ENCODE measurements at places on chromosomes 12 and 14.

DNA sequence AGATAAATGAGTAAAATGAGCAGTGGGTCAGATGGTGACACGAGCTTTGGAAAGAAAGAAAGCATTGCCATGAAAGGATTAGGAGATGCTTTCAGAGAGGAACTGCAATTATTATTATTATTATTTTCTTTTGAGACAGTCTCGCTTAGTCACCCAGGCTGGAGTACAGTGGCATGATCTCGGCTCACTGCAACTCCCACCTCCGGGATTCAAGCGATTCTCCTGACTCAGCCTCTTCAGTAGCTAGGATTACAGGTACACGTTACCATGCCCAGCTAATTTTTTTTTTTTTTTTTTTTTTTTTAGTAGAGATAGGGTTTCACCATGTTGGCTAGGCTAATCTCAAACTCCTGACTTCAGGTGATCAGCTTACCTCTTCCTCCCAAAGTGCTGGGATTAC is 77.4 kb downstream of the ST8SIA1 start:
- no peaks in the 10 kb centered on the region for H3K27me3 ChIP-seq
- H3K4me3 ChIP-seq = no peak overlapping the region
- no peak overlapping the region for H3K27ac ChIP-seq
- DNase-seq = no peak
- H3K36me3 ChIP-seq = peaks cover 4% of the 10 kb centered on the region

DNA sequence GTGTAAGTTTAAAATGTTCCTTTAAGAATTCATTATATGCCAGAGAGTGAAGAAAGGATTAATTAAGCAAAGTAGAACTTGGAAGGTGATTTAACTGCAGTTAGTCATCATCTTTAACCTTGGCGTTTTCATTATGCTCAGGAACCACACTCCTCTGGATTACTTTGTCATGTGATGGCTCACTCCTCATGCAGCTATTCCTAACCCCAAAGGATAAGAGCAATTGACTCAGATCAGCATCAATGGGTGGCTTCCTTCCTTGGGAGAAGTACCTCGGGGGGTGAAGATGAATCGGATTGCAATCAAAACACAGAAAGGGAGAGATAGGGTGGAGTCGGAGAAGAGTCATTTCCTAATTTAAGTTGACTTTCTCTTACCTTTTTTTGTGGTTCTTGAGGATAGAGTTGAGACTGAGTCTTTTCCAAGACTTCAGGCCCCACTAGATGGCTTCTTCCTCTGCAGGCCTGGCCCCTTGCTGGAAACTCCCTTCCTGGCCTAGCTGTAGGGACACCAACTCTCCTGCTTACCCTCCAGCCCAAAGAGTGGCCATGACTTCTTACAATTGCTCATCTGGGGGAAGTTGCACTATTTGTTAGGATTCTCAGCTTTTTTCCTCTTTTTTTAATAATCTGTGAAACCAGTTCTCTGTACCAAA is 238.6 kb upstream of the DDHD1 start:
- no peak for DNase-seq
- H3K36me3 ChIP-seq = no peaks in the 10 kb centered on the region
- no peaks in the 10 kb centered on the region for H3K4me1 ChIP-seq
- no peak overlapping the region for H3K4me3 ChIP-seq
- no peak overlapping the region for H3K27ac ChIP-seq
- no peaks in the 10 kb centered on the region for H3K27me3 ChIP-seq

GRCh38 chr14:106625186-106625585 is 1098.8 kb downstream of the TMEM121 start:
- H3K27me3 ChIP-seq = no peaks in the 10 kb centered on the region
- no peak for DNase-seq
- no peak overlapping the region for H3K27ac ChIP-seq
- no peaks in the 10 kb centered on the region for H3K36me3 ChIP-seq

- H3K4me1 ChIP-seq = peaks cover 23% of the 10 kb centered on the region
- H3K36me3 ChIP-seq = no peaks in the 10 kb centered on the region
- no peak within 1 kb of the TSS for H3K27ac ChIP-seq
- DNase-seq = no peak
- H3K4me3 ChIP-seq = no peak within 1 kb of the TSS
These were observed at the start of gene JPH4 for GRCh38 chr14:23578560-23579310. Gene JPH4 (minus strand): TSS chr14:23578790. CDS start chr14:23577453, 1,337 bp downstream.

DNA sequence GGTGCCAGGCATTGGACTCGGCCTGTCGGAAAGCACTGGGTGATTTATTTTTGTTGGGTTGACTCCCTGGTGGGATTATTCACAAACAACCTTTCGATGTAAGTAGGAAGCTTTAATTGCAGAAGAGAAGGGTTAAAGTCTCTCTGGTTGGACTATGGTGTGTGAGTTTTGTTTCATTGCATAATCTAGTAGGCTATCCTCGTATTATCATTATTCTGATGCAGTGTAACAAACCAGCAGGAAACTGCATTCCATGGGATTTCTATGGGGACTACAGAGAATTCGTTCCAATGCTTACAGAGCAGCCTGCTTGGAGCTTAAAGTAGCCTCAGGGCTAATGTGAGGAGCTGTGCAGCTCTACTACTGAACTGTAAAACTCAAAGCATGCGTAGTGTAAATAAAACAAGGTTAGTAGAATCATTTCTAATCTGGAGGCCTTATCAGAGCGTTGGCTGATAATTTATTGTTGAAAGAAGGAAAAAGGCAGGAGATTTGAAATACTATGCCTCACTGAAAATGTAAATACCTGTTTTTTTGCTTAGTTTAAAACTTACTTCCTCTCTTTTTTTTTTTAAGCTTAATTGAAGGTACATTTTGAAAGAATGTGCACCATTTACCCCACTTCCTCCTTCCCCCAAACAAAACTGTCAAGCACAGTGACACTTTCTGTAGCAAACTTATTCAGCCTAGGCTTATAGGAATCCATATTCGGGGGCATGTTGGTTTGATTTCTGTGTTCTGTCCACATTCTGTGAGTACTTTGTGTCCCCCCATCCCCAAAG is 226.7 kb downstream of the NPAS3 start:
- H3K36me3 ChIP-seq = no peaks in the 10 kb centered on the region
- no peak for DNase-seq
- no peaks in the 10 kb centered on the region for H3K4me1 ChIP-seq

DNA sequence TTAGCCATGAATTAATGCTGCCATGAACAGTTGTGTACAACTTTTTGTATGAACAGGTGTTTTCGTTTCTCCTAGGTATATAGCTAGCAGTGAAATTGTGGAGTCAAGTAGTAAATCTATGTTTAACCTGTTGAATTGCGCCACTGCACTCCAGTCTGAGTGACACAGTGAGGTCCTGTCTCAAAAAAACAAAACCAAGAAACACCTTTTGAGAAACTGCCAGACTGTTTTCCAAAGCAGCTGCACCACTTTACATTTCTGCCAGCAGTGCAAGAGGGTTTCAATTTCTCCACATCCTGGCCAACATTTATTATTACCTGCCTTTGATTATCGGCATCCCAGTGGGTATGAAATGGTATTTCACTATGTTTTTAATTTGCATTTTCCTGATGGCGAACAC is 3.3 kb upstream of the PLEKHG3 start:
- no peak overlapping the region for H3K27ac ChIP-seq
- H3K4me3 ChIP-seq = no peak overlapping the region

DNA sequence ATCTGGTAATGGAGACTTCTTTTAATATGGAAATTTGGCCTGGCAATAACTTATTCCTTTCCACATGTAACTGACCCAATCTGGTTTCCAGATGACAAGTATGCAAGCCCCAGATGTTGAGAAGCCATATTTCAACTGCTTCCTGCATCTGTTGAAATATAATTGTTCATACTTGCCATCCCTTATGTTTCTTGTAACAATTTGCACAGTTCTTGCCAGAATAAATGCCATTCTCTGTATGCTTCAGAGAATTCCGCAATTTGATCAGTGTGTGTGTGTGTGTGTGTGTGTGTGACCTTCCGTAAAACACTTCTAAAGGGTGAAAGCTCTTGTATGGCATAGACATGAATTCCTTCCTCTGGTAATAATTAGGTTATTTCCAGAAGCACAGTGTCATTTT is 1.8 kb upstream of the CLEC2A start:
- no peaks in the 10 kb centered on the region for H3K36me3 ChIP-seq
- no peaks in the 10 kb centered on the region for H3K4me1 ChIP-seq
- no peaks in the 10 kb centered on the region for H3K27me3 ChIP-seq
- no peak for DNase-seq
- no peak overlapping the region for H3K27ac ChIP-seq

- H3K27ac ChIP-seq = no peak overlapping the region
- DNase-seq = no peak
- no peaks in the 10 kb centered on the region for H3K27me3 ChIP-seq
- no peaks in the 10 kb centered on the region for H3K4me1 ChIP-seq
These were observed 56.5 kb upstream of the HIF1A start for GRCh38 chr14:61638595-61639387.

DNA sequence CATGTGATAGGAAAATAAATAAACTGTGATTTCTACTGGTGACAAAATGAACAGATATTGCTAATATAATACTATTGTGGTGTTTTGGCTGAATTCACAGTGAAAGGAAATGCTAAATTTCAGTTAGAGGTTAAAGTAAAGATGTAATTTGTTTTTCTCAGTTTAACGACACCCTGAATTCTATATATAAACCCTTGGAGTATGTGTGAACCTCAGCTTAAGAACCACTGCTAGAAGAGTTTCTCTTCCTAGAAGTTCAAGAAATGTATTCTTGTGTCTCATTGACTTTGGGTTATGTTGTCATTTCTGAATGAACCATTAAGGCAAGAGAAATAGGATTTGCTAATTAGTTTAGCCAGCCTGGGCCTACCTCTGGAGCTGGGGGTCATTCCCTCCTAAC is 8.2 kb downstream of the FBXO34 start:
- H3K36me3 ChIP-seq = no peaks in the 10 kb centered on the region
- no peaks in the 10 kb centered on the region for H3K4me1 ChIP-seq
- no peak for DNase-seq
- H3K4me3 ChIP-seq = no peak overlapping the region
- no peak overlapping the region for H3K27ac ChIP-seq
- no peaks in the 10 kb centered on the region for H3K27me3 ChIP-seq

DNA sequence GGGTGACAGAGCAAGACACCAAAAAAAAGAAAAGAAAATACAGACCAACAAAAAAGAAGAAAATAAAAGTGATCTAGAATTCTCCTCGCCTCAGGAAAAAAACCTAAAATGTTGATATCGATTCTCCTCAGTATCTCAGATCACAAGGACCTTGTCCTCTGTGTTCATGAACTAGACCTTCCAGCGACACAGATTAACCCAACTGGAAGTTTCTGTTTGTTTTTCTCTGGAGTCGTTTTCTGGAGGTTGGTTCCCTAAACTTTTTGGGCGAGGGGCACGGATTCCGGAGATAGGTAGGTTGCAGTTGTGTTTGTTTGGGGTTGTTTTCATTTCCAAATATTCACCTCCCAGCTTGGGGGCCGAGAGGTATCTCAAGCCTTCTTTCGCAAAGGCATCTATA is 559 bp upstream of the RFC5 start:
- H3K27ac ChIP-seq = no peak overlapping the region
- no peaks in the 10 kb centered on the region for H3K27me3 ChIP-seq
- DNase-seq = no peak
- H3K4me1 ChIP-seq = peaks cover 7% of the 10 kb centered on the region

- H3K4me1 ChIP-seq = peaks cover 7% of the 10 kb centered on the region
- H3K27ac ChIP-seq = peak overlapping the region; percentile 79
- H3K36me3 ChIP-seq = no peaks in the 10 kb centered on the region
- H3K4me3 ChIP-seq = peak overlapping the region; percentile 84
These were observed 1.1 kb downstream of the POLR3B start for GRCh38 chr12:106358396-106359241.

- no peaks in the 10 kb centered on the region for H3K4me1 ChIP-seq
- no peak overlapping the region for H3K4me3 ChIP-seq
- H3K36me3 ChIP-seq = no peaks in the 10 kb centered on the region
- H3K27ac ChIP-seq = no peak overlapping the region
- no peaks in the 10 kb centered on the region for H3K27me3 ChIP-seq
- no peak for DNase-seq
These were observed 131.1 kb downstream of the CALM1 start for GRCh38 chr14:90527978-90528377.

DNA sequence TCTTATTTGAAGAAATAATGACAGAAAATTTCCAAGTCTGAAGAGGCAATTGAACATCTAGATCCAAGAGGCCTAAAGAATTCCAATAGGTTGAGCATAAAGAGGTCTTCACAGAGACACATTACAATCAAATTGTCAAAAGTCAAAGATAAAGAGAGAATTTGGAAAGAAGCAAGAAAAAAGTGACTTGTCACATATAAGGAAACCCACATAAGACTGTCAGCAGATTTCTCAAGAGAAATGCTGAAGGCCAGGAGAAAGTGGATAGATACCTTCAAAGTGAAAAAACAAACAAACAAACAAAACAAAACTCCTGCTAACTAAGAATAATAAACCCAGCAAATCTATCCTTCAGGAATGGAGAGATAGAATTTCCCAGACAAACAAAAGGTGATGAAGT is 118.1 kb upstream of the LGR5 start:
- no peak for DNase-seq
- H3K36me3 ChIP-seq = no peaks in the 10 kb centered on the region
- no peak overlapping the region for H3K27ac ChIP-seq
- no peak overlapping the region for H3K4me3 ChIP-seq
- no peaks in the 10 kb centered on the region for H3K27me3 ChIP-seq

DNA sequence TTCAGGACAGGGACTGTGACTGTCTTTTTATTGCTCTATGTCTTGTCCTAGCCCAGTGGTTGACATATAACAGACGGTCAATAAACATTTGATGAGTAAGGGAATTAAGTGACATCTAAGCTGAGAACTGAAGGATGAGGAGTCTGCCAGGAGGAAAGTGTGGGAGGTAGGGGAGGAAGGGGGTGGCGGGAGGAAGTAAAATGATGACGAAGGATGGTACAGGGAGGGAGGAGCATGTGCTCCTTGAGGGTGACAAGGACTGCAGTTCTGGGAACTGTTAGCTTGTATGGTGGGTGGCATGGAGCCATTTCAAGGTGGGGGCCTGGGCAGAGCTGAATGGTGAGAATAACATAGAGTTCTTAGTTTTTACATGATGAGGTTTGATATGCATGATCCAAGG is 64.4 kb downstream of the RGS6 start:
- no peaks in the 10 kb centered on the region for H3K27me3 ChIP-seq
- H3K4me1 ChIP-seq = no peaks in the 10 kb centered on the region
- H3K27ac ChIP-seq = no peak overlapping the region
- no peaks in the 10 kb centered on the region for H3K36me3 ChIP-seq
- H3K4me3 ChIP-seq = no peak overlapping the region

DNA sequence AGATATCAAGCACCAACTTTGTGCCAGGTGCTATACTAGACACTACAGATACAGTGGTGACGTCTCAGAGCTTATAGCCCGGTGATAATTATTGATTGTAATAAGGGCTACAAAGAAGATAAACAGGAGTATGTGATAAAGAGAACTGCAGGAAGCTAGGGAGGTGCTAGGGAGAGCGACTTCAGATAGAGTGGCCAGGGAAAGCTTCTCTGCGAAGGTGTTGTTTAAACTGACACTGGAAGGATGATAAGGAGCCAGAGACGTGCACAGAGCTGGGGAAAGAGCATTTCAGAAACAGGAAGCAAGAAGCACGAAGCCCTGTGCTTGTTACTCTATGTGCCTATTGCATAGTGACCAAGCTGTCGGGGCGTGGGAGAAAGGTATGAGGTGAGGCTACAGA is 48.1 kb upstream of the OTX2 start:
- no peak for DNase-seq
- no peaks in the 10 kb centered on the region for H3K36me3 ChIP-seq
- no peaks in the 10 kb centered on the region for H3K4me1 ChIP-seq
- no peak overlapping the region for H3K27ac ChIP-seq

Data from effector memory CD4-positive, alpha-beta T cell (primary cell).